ENCODE measurements at places on chromosomes 13 and 19.

DNA sequence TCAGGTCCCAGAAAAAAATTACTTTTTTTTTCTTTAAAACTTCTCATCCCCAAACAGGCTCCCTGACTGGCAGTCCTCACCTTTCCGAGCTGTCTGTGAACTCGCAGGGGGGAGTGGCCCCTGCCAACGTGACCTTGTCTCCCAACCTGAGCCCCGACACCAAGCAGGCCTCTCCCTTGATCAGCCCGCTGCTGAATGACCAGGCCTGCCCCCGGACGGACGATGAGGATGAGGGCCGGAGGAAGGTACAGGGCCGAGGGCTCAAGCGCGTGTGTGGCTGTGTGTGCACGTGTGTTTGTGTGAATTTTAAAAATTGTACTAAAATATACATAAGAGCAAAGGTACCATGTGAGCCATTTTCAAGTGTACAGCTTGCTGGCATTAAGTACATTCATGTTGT lies 167.6 kb downstream of the STK24 start:
- no peak for DNase-seq

- DNase-seq, result no peak
Observed at GRCh38 chr19:2782329-2782935, 641 bp downstream of the SGTA start.

DNA sequence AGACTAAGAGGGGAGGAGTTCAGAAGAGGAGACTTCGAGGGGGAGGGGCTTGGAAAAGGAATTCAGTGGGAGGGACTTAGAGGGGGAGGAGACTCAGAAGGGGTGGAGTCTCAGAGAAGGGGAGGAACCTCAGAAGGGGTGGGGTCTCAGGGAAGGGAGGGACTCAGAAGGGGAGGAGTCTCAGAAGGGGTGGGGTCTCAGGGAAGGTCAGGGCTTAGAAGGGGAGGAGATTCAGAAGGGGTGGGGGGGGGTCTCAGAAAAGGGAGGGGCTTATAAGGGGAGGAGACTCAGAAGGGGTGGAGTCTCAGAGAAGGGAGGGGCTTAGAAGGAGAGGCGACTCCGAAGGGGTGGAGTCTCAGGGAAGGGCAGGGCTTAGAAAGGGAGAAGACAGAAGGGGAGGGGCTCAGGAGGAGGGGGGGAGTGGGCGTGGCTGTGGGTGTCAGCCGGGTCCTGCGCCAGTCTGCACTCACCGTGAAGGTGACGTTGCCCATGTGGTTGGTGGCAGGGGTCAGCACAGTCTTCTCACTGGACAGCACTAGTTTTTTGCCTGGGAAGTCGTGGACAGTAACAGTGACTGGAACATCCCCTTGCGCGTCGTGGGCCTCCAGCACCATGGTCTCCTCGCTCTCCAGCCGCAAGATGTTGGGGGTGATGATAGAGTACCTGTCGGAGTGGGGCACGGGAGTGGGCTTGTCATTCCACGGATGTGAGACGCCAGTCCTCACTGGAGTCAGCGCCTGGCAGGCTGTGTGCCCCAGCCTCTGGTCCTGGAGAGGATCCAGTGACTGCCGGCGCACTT lies 1.5 kb downstream of the C3 start:
- peak; percentile 46 for DNase-seq

DNA sequence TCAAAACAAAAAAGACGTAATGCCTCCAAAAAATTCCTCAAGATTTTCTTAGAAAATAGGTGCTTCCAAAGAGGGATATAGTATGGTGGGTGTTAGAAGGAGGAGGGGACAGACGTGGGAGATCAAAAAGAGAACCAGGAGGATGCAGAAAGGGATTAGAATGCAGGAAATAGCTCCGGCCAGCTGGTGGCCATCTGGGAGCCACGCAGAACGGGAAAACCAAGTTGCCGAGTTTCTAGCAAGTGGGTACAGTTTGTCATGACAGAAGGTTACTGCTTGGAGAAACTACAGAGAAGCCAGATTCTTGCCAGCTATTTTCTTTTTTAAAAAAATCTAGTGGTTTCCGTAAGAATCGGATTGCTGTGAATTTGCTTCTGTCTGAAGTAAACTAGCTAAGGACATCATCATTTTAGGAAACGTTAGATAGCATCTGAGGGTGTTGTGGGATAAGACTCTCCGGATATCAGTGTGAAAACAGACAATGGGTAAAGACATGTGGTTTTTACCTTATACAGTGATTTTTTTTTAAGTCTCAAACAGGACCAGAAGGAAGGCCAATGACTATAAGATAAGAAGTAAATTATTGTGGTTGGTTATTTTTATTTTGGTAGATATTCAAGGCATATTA lies 104.9 kb downstream of the HSPH1 start:
- no peak for DNase-seq

GRCh38 chr13:67857581-67858310 lies 627.6 kb upstream of the PCDH9 start:
- DNase-seq, result no peak

GRCh38 chr13:45282994-45283393 lies 58.0 kb downstream of the TPT1 start:
- DNase-seq, result no peak

DNA sequence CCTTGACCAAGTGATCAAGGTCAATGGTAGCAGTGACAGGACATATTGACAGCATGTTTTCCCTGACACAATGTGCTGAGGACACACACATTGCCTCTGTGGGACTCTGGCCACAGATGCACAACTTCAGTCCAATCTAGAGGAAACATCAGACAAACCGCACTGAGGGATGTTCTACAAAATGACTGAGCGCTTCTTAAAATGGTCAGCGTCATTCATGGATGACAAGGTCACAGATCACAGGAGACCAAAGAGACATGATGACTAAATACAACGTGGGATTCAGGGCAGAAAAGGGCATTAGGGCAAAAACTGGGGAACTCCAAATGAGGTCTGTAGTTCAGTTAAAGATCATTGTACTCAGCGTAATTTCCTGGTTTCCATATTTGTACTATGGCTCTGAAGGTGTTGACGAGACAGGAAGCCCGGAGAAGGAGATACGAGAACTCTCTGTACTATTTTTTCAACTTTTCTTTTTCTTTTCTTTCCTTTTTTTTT lies 20.6 kb downstream of the PBX4 start:
- peak; percentile 53 for DNase-seq

GRCh38 chr13:90968166-90968904 lies 379.2 kb upstream of the MIR17HG start:
- DNase-seq, result no peak

GRCh38 chr19:32232449-32232848 lies 113.0 kb upstream of the ZNF507 start:
- DNase-seq, result no peak

DNA sequence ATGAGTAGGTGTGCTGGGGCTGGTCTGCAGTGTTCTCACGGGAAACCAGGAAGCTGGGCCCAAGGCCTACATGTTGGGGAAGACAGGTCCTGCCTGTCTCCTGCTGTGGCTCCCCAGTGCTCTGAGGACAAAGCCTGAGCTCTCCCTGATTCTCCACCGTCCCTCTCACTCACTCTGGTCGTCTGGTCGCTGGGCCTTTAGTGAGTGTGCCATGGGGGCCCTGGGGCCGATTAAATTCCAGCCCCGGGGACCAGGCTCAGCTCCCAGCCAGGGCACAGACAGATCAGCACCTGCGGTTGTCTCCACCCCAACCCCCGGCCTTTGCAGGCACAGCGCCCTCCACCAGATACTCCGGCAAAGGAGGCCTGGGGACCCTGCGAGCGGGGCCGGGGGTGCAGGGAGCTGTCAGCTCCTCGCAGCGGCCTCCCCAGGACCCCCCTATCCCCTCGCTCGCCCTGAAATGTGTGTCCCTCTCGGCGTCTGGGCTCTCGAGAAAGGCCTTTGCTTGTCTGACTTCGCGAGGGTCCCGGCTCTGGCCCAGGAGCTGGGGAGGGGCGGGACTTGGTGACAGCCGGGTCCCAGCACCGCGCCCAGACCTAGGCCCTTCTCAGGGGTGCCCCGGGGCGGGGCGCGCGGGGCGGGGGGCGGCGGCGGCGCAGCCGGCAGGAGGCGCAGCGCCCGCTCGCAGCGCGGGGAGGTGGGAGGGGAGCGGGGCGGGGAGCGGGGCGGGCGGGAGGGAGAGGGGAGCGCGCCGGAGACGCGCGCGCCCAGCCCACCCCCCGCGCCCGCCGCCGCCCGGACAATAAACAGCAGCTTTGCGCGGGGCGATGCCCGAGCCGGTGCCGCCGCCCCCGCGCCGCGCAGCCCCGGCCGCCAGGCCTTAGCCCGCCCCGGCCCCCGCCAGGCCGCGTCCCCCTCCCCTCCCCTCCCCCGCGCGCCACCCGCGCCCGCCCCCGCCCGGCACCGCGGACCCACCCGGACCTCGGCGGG lies at the start of gene PALM:
PALM (plus strand) TSS at position 782 of the 990 bp plus-strand sequence. CDS start 212 bp downstream, outside the sequence.
- no peak for DNase-seq

DNA sequence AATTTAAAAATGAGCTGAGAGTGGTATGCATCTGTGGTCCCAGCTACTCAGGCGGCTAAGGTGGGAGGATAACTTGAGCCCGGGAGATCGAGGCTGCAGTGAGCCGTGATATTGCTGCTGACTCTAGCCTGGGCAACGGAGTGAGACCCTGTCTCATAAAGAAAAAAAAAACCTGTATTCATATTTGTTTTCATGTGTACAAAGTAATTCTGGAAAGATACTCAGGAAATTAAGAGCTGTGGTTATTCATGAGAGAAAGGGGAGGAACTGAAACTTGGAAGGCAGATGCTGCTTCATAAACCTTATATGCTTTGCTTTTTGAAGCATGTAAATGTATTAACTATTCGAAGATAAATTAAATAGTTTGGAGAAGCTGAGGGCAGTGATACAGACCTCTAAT lies 8.8 kb upstream of the RLN3 start:
- no peak for DNase-seq

DNA sequence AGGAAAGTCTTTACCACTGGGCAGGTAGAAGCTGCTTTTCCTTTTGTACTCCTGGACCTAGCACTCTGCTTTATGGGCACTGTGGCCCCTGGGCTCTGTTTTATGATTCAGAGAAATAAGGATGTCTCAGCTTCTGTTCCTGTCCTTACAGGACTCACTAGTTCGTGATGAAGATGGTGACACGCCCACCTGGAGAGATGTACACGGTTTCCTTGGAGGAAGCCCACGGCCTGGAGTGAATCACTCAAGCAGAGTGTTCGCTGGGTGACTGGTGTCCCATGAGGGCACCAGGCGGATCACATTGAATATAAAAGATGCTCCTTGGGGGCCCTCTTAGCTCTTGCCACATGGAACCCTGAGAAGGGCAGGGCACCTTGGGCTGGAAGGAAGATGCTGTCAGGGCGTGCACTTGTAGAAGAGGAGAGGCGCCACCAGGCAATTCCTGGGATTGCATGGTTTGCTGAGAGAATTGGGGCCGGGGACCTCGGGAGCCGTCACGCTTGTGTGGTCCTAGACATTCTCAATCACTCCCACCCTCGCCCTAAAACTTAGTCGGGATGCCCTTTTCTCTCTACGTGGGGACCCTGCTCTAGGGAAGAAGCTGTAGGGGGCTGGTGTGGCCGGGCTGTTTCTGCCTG lies 202.6 kb downstream of the TSHZ3 start:
- no peak for DNase-seq

Data from stimulated activated naive CD4-positive, alpha-beta T cell (primary cell).